Activated CD4-positive, CD25-positive, alpha-beta regulatory T cell treated with anti-CD3 and anti-CD28 coated beads, Interleukin-2, amount 50 U/mL, for 24 hours (primary cell): ENCODE measurements at places on chromosomes 2 and 18.

DNA sequence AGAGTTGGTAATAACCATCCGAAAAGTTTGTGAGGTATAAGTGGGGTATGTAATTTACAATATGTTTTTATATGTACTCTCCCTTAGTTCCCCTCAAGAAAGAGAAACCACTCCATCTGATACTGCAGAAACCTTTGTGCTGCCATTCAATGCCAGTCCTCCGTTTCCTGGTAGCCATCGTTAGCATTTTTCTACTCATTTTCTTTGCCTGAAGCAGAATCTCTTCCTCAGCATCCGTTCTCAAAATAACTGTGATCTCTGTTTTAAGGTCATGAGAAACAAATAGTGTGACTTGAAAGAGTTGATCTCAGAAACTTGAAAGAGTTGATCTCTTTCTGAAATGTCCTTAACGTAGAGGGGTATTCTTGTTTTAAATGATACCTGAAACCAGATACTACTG is 996 bp downstream of the PTCD3 start:
- no peak for ATAC-seq

- ATAC-seq: no peak
Measured at GRCh38 chr2:114762986-114763385, 320.5 kb downstream of the DPP10 start.

GRCh38 chr18:26653943-26654615 is 105.7 kb upstream of the KCTD1 start:
- no peak for ATAC-seq

- ATAC-seq: no peak
Measured at GRCh38 chr2:59176737-59177136, 935.6 kb upstream of the FANCL start.

DNA sequence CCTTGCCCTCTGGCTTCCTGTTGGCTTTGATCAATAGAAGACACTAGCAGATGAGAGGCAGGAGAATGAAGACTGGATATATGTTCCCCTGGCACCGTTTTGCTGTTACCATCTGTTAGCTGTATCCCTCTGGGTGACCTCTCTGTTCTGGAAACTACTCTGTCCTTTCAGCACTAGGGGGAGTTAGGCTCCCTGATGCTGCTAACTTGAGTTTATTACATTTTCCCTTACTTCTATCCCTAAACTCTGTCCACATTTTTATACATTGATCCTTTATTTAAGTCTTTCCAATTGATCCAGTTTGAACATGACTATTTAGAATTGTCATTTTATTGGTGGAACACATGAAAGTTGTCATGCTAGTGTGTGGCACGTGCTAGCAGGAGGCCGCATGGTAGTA is 1014.3 kb upstream of the CDH2 start:
- no peak for ATAC-seq

DNA sequence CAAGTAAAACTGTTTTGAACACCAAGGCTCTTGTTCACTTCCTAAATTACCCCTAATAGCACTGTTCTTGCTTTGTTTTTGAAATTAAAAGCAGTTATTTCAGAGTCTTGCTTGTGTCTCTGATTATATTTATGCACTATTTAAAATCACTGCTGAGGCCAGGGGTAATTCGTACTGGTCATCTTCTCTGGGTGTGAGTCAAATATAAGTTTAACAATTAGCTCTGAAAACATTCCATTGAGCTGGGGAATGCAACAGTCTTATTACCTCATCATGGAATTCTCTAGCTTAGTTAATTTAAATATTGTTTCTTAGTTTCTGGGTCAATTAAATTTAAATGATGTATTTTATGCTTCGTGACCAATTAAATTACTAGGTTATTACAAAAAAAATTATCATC is 135.0 kb downstream of the MEIS1 start:
- ATAC-seq: no peak

GRCh38 chr2:202545523-202545922 is 89.2 kb upstream of the FAM117B start:
- peak; percentile 62 for ATAC-seq

- ATAC-seq: no peak
Measured at GRCh38 chr18:8348051-8348720, 261.1 kb upstream of the RAB12 start.

DNA sequence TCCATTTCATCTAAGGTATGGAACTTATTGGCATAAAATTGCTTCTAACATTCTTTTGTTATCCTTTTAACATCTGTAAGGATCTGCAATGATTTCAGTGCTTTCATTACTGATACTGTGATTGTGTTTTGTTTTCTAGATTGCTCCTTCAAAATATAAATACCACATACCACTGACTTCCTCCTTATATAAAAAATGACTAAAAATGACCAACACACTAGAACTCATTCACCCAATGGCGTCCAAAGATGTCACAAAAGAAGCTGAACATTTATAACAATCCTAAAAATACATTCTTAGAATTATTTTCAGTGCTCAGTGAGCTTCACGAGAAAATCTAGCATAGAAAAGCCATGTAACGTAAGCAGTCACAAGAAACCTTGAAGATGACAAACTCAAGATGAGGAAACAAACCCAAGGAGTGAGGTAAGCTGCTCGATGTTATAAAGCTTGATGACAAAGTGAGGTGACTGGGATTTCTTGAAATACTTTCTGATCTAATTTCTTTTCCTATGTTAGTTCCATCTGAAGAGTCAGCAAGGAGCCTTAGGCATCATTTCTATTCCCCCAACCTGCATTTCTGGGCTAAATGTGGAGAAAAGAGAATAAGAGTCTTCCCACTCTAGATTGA is 42.6 kb downstream of the PNO1 start:
- ATAC-seq: no peak

- no peak for ATAC-seq
Measured at GRCh38 chr18:49685231-49685942, 123.5 kb downstream of the LIPG start.

DNA sequence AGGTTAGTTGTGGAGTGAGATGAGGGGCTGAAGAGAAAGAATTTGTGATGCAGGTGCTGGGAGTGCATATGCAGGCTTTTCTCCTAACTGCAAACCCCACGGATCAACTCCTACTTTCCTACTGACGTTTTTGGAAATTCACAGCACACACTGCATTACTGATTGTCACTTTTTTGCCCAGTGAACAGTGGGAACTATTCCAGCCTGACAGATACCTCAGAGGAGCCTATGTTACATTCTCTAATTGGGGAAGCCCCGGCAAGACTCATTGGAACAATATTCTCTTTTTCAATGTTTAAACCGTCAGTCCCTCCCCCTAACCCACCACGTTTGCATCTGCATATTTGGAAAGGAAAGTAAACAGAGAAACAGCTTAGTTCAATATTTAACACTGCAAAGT is 126.2 kb downstream of the DPP4 start:
- ATAC-seq: no peak

DNA sequence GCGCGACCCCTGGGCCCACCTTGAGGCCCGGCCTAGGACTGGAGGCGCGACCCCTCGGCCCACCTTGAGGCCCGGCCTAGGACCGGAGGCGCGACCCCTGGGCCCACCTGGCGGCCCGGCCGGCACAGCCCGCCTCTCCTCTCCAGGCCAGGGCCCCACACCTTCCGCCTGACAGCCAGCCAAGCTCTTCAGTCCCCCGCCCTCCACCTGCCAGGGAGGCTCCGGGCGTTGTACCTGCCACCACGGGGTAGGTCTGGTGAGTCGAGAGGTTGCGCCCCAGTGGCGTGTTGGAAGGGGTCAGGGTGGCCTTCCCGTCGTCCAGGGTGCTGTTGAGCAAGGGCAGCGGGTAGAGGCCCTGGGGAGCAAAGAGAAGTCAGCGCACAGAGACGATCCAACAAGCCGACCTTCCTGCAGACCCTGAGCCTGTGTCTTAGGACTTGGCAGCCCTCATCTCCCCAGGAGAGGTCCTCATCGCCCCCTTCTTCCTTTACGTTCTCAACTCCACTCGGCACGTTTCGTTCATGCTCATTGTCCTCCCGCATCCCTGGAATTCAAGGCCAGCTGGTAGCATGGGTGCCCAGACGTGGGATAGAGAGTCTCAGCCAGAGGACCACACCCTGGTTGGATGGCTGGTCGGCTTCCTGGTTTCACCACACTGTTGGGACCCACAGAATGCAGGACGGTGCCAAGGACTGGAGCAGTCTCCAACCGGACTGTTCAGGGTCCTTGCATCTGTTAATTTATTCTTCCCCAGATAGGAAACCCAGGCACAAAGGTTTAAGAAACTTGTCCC is 42.2 kb downstream of the PAX8 start:
- ATAC-seq: no peak

GRCh38 chr2:29480426-29480825 is 365.2 kb downstream of the CLIP4 start:
- no peak for ATAC-seq
